HEK293T (cell line): ENCODE measurements at places on chromosomes 3 and 15.

DNA sequence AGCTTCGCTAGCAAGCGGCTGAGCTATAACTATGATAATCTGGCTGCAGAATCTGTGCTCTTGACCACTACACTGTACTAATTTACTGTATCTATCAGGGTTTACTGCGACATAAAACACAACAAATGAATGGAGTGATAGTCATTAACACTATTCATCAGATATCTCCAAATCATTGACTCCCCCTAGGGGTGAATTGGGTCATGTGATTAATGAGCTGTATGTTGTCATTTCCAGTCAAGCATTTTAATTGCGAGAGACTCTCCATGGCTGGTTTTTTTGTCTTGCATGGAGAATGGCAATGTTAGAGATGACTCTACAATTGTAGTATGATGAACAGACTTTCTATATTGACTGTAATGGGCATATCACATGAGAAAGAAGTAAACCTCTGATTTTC lies 10.5 kb upstream of the TM4SF18 start:
- no peak for DNase-seq

GRCh38 chr3:3149560-3149959 lies 22.8 kb downstream of the TRNT1 start:
- no peak for DNase-seq

DNA sequence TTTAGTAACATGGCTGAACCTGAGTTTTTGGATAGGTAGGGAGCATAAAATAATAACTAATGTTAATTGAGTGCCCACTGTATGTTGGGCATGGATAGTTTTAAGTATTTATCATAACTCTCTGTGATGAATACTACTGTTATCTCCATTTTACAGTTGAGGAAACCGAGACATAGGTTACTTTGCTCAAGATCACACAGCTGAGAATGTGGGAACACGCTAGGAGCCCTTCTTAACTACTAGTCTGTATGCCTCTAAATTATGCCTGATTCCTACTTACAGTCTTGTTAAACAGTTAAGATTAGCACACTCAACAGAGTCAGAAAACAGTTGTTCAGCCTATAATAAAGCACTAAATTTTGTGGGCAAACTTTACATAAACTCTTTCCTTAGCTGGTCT lies 2.0 kb upstream of the SIAH2 start:
- no peak for DNase-seq

DNA sequence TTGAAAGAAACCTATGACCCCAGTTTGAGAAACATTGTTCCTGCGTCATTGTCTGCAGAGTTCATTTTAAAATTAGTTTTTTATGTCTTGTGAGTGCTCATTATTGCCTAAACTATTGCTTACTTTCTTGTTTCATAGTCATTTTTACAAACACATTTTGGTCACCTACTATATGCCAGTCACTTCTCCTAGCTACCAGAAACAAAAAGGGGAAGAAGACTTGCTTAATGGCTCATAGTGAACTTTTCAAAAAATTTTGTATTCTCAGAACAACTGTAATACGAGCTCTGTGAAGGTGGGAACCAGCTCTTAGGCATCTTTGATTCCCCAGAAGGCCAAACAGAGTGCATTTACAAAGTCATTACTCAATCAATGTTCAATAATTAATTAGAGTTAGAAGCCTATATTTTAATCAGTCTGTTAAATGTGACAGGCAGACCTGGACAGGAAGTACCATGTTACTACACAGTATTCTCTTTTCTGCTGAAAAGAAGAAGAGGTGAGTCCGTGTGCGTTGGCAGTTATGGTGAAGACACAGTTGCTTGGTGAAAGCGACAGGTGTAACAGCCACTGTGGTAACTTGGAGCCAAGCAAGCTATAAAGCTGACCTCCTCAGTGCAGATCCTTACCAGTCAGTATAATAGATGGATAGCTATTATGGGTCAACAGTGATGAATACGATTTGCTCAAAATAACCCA lies 46.6 kb downstream of the DPPA2 start:
- DNase-seq = no peak

GRCh38 chr3:112456147-112456546 lies 43.1 kb downstream of the BTLA start:
- no peak for DNase-seq

DNA sequence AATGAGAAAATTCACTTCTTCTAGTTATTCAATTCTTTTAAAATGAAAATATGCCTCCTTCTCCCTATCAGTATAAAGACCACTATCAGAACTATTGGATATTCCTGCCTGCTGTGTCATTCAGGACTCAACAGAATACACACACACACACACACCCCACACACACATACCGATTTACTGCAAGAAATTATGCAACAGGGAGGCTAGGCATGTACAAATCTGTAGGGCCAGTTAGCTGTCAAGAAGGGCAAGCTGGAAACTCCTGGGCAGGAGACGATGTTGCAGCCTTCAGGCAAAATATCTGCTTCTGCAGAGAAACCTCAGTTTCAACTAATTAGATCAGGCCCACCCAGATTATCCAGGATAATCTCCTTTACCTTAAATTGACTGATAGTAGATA lies 13.9 kb upstream of the RYR3 start:
- DNase-seq = no peak
